ENCODE measurements at places on chromosomes 5 and 9.

DNA sequence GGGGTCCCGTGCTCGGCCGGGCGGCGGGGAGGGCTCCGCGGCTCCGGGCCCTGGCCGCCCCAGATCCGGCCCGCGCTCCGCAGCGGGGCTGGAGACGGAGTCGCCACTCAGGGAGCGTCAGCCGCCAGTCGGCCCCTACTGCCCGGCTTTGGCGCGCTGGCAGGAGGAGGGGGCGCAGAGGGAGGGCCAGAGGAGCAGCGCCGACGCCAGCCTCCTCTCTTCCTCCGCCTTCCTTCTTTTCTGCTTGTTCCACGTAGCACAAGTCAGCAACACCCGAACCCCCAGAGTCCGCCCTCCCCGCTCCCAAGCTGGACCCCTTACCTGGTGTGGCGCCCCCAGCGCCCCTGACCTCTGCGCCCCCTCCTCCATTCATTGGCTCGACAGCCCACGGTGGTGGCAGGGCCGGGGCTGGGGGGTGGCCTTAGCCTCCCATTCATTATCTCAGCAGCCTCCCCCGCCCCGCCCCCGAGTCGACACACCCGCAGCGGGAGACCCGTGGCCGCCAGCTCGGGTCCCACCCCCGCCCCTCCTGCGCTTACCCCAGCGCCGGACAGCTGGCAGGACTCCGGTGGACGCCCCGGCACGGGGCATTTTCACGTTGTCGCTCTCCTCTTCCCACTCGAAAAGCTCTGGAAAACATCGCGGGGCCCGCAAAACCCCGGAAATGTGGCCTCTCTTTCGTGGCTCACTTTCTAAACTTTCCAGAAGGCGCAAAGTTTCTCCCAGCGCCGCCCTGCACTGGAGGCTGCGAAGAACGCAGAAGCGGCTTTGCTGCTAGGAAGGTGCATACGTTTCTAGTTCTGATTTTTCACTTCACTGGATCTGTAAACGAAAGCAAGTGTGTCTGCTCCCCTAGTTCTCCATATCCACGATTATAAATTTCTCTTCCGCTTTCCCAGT lies at the start of gene LPAR1:
Gene LPAR1 (minus strand): TSS at position 140 of the 900 bp plus-strand sequence. CDS start 66,353 bp downstream, outside the sequence.
- peak; percentile 68 for DNase-seq

DNA sequence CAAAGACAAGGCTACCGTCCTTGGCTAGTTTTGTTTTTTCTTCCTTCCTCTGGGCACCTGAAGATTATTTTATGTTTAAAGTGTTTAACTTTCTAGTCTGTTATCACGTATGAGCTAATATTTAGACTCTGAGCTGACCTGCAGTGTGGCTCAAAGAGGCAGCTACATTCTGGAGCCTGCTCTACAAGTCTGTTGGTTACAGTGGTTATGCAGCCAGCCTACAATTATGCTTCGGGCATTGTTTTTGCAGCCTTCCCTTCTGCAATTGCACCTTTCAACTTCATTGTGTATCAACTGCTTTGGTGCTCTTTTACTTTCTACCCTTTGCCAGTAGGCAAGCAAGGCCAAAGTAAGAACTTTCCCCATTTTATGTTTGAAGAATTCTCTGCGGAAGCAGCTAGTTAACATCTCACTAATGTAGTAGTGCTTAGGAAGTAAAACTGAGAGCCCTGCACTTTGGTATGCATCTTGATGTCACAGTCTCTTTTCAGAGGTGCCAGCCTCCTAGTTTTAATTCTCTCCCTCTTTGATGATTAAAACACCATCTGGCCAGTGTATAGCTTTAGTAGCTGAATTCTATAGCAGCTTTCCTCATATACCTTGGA lies 322.1 kb downstream of the FAM170A start:
- DNase-seq = no peak

GRCh38 chr5:34496701-34497469 lies 159.2 kb upstream of the RAI14 start:
- DNase-seq = no peak

- DNase-seq = no peak
Observed at GRCh38 chr5:157764531-157764930, 21.0 kb downstream of the LSM11 start.

- DNase-seq = no peak
Observed at GRCh38 chr5:36417221-36417620, 115.5 kb upstream of the RANBP3L start.

DNA sequence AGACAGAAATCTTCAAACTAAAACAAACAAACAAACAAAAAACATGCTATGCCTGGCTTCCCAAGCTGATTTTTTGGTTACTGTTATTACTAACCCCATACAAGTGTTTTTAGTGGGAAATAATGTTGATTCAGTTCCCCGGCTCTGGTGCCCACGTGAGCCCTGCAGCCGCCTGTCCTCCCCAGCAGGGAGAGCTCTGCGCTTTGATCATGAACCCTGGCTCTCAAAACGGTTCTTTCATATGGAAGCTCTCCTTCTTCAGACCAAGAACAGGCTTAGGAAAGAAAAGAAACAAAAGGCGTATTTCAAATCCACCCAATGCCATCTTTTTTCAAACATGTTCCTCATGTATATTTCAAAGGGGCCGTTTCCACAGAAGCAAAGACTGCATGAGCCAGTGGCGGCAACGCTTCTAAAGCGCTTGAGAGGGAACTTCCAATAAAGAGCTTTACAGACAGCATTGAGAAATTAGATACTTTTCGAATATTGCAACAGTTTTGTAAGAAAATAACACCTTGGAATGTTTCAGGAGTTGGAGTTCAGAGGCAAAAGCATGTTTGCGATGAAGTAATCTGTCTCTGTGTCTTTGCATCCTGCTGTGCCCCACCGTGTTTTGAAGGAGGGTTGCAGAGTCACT lies 74.8 kb downstream of the ICE1 start:
- peak; percentile 55 for DNase-seq

DNA sequence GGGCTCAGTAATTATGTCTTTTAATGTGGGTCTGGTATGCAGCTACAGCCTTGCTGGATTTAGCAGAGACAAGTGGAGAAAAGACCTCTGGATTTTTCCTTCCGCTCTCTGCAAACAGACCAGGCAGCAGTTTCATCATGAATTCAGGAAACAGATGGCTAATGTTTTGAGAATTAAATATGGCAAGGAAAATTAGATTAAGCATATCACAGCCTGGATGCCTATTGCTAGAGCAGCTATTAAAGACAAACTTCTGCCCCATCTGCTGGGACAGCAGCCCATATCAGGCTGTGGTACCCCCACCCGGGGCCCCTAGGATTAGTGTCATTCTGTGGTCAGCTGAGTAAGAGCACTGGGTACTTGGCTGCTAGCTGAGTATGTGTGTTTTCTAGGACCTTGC lies 6.2 kb downstream of the SKP2 start:
- no peak for DNase-seq

DNA sequence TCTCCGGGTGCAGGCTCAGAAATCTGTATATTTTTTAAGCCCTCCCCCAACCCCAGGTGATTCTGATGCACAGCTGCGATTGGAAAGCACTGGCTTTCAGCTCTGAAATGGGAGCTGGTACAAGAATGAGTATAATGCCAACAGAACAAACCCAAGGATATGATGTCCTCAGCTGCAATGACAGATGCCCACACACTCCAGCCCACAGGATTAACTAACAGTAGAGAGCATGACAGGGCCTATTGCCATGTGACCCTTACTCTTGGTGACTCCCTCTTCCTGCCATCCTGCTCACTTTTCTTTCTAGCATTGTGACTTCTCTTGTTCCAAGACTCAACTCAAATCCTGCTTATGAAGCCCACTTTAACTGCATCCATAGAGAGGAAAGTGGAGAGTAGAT lies 174.5 kb downstream of the FGF18 start:
- DNase-seq = no peak
